Cardiac fibroblast (primary cell): ENCODE measurements at places on chromosomes 1 and 21.

GRCh38 chr21:44006017-44006619, 6.0 kb upstream of the TRAPPC10 start:
- DNase-seq = peak; percentile 92

- DNase-seq = no peak
These were observed 152.2 kb upstream of the KRTAP19-8 start for GRCh38 chr21:31190516-31190915.

DNA sequence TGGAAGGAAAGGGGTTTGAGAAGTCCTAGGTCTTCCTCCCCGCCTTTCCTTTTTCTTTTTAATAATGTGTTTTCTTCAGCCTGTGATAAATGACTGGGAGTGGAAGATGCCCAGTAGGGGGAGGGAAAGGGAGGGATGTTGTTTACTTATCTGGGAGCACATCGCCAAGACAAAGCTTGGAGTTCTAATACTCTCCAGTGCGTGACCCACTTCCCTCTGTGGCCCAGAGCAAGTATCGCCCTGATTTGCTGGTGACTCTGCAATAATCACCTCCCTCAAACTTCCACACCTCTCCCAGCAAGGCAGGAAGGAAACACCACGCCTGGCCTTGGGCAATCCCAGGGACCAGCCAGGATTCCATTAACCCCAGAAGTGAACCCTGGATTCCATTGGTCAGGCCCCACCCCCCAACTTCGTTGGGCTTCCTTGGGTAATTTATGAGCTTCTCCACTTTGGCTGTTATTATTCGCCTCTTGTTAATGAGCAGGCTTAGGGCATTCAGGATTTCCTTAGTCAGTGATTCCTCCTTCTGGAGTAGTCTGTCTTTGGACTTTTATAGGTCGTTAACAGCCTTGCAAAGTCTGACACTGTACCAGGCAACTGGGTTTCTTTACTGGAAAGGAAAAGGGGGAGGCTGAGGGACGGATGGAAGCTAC, 24.3 kb upstream of the GRHL3 start:
- DNase-seq = peak; percentile 94

DNA sequence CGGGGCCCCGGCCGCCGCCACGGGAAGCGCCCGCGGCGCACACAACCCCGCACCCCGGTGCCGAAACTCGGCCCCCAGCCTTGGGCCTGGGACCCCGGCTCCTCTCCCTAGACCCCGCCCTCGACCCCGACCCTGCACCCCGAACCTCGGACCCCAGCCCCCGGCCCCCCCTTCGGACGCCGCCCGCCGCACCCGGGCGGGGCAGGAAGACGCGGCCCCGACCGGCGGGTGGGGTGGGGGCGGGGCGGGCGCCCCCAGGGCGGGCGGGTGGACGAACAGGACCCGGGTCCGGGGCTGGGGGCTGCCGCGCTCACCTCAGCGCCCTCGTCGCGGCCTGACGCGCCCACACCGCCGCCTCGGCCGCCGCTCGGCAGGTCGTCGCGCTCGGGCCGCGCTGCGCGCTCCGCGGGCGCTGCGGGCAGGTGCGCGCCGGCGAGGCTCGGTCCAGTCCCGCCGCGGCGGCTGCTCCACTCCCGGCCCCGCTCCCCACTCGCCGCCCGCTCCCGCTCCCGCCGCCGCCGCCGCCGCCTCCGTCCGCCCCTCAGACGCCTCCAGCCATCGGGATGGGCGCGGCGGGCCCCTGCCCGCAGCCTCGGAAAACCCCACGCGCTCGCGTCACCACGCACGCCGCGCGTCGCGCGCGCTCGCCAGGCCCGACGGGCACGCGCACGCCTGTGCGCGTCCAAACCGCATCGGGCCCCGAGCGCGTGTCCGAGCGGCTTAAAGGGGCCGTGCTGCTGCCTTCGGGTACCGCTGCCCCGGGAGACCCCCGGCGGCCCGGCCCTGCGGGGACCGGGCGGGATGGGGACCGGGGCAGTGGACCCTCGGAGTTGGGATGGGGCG, at the start of gene GNB1:
TSS of gene GNB1 (minus strand) at position 582 of the 843 bp plus-strand sequence. CDS start 65,634 bp downstream, outside the sequence.
- peak; percentile 91 for DNase-seq

DNA sequence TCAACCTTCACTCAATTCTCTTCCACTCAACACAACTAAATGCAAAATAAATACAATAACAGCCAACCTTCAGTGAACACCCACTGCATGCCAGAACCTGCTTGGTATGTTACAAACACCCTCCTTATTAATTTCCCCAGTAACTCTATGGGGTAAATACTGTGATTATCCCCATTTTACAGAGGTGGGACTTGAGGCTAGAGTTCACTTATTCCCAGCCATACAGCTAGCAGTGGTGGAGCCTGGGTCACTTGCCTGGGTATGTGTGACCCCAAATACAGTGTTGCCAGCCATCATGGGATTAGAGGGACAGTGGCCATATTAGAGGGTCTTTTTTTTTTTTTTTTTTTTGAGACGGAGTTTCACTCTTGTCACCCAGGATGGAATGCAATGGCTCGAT, 1.6 kb downstream of the CPLANE2 start:
- no peak for DNase-seq

DNA sequence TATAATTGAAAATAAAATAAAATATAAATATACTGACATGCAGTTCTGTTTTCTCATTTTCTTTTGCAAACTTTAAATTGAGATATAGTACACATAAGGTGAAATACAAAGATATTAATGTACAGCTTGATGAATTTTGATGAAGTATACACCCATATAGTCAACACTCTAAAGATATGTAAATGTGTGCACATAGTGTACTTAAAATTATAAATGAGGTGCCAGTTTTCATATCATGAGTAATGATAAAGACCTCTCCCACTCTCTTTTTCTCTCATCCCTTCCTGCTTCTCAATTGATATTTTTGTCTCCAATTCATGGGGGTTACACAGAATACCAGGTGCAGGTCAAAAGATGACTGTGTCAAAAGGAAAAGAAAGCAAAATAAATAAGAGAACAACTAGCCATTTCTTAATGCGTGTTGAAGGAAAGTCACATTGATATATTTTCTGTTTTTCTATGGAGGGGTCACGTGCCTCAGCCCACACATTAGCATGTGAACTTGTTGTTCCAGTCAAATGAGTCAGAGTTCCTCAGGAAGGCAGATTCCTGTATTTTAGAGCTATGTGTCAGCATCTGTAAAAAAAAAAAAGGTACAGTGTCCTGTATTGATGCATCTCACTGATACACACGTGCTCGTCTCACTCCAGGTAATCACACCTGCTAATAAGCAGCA, 64.3 kb upstream of the HOOK1 start:
- DNase-seq = peak; percentile 92

GRCh38 chr1:154398141-154398540, 7.0 kb upstream of the IL6R start:
- DNase-seq = no peak

DNA sequence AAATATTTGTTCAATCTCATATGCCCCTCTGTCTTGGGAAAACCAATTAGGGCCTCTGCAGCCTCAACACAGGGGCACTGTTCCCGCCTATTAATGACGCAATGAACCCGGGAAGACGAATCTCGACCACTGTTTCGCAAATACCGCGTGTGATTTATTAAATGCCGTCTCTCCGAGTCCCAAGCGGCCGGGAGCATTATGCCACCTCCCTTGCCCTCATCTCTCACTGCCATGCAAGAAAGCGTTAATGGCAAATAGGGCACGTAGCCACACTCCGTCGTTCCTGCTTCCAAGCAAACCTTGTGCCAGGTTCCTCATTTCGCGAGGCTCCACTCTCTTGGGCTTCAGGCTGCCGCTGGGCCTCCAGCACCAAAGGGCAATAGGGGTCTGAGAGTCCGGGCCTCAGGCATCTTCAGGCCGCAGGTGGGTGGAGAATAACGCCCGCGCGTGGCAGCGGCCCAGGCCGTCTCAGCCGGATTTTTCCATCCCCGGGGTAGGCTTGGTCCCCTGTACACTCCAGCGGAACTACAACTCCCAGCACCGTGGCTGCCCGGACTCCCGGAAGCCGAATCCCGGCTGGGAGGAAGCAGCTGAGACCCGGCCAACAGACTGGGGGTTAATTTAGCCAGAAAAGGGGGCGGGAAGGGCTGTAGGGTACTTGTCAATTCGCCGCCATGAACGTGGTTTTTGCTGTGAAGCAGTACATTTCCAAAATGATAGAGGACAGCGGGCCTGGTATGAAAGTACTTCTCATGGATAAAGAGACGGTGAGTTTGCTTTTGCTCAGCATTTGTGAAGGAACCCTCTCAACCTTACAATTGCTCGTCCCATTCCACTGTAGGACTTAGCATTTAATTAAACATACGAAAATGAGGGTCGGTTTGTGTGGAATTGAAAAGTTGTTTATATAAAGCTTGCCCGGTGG, at the start of gene VPS45:
TSS of gene VPS45 (plus strand) at position 593 of the 925 bp plus-strand sequence. CDS start at position 675, 82 bp downstream.
- peak; percentile 93 for DNase-seq

DNA sequence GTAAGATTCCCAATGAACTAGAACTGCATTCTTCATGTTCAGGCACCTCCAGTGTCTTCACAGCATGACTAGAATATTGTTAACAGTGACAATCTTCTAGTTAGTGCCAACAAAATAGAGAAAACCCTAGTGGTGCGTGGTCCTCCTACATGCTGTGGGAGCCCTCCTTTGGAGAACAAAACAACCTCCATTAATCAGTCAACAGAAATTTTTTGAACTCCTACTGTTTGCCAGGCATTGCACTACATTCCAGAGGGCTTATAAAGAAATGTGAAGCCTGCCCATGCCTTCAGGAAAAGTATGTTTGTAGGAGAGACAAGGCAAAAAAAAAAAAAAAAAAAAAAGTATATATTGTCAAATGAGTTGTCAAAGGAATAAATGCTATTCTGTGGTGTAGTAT, 252.7 kb downstream of the LRRC40 start:
- DNase-seq = no peak

DNA sequence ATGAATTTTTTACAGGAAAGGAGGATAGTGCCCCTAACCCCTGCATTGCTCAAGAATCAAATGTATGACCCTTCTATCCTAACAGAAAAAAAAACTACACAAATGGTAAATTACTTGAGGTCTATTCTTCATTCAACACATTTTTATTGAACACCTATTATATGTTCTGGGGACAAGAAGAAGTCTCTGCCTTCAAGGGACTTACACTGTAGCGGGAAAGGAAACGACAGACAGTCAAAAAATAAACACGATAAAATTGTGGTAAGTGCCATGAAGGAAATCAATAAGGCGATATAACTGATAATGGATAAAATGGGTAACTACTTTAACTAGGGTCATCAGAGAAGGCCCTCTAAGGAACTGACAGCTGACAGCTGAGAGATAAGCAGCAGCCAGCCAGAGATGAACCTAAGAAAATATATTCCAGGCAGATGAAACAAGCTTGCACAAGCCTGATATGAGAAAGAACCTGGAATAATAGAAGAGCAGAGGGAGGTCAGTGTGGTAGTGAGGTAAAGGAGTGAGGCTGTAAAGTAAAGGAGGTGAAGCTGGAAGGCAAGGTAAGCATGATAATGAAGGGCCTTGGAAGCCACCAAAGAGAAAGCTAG, 66.4 kb downstream of the PHTF1 start:
- DNase-seq = no peak

GRCh38 chr1:186059752-186060151, 315.3 kb downstream of the TPR start:
- DNase-seq = peak; percentile 20

DNA sequence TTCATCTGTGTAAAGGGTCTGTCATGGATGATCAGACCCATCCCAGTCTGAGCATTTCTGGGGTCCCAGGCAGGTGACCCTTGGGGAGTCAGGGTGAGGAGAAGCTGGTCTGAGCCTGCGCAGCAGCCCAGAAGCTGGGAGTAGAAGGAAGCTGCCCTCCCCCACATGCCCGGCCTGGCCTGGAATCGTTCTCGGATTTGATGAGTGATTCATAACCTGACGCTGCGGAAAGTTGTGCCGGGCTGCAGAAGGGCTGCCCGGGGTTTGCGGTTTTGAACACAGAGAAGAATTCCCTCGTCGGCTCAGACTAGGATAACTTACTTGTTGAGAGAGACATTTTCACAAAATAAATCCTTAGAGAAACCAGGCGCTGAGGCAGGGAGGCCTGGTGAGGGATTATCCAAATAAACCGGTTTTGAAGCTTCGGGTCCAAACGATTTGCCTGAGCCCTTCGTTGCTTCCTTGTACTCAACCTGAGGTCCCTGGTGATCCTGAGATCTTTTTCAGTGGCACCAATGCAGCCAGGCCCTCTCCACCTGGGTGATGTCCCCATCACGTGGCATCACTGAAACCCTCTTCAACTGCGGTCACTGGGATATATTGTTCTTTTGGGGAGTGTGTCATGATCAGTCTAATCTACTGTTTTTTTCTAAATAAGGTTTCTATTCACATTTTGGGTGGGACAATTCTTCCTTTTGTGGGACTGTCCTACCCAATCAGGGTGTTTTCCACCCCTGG, 29.2 kb downstream of the EPHB2 start:
- DNase-seq = peak; percentile 91

GRCh38 chr1:181296180-181296579, 187.1 kb upstream of the CACNA1E start:
- DNase-seq = no peak

DNA sequence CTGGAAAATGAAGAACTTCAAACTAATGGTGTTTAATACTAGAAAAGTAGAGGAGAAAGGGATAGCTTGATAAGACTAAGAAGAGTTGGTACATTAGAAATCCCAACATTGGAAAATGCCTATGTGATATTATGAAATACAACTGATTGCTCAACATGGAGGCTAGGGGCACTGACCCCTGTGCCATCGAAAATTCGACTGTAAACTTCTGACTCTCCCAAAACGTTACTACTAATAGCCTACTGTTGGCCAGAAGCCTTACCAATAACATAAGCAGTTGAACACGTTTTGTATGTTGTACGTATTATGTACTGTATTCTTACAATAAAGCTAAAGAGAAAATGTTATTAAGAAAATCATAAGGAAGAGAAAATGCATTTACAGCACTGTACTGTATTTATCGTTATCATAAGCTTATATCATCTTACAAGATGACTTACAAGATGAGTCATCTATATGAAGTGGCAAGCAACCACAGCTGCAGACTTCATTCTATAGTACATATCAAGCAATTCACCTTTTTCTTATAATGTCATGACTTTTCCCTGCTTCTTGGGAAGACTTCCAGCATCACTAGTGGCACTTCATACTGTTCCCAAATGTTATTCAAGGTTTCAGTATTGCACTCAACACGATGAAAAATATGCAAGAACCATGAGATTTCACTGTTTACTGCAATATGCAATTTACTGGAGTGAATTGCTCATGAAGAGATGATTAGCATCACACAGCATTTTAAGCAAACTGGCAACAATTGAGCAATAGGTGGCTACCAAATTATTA, 12.9 kb upstream of the CTSK start:
- no peak for DNase-seq

DNA sequence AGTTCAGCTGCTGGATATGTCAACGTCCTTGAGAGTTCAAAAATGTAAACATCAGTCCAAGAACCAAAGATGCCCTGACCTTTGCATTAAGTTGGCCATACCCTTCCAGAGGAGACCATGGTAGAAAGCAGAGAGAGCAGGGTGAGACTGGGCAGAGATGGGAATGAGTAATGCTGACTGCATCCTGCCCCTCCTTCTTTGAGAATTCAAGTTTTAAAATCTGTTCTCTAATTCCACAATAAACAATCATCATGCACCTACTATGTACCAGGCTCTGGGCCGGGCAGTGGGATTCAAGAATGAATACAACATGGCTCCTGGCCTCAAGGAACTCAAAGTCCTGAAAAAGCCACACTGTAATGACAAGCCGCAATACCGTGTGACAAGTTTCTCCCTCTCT, 3.9 kb upstream of the HAO2 start:
- DNase-seq = peak; percentile 29
